ENCODE measurements at places on chromosomes 11 and 22. TPM values are rescaled to one million over a fixed set of nuclear protein-coding genes. Genes with fewer than 3 reads are reported as not detected.

The B4GAT1 gene
- 37.9 TPM for total RNA-seq

The TEX12 gene
- total RNA-seq, result not detected

DNA sequence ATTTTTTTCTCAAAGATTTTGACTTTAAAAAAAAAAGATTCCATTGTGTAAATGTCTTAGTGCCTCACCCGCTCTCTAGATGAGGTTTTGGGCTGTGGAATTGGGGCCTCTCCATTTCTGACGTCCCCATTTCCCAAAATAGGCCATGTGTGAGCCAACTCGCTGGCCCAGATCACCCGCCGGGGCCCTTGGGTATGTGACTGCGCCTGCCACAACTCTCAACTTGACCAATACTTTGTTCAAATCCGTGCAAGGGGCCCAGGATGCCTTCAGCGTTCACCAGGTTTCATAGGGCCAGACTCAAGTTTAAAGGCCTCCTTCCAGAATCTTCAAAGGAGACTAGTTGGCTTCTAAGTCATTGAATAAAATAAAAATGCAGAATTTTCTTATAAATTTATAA is 96.0 kb downstream of the DHCR7 start:
- DNase-seq, result no peak

The KRTAP5-10 gene
- not detected for total RNA-seq

The MIAT gene
- total RNA-seq, result 1.9 TPM
